ENCODE measurements at places on chromosomes 4 and X.

DNA sequence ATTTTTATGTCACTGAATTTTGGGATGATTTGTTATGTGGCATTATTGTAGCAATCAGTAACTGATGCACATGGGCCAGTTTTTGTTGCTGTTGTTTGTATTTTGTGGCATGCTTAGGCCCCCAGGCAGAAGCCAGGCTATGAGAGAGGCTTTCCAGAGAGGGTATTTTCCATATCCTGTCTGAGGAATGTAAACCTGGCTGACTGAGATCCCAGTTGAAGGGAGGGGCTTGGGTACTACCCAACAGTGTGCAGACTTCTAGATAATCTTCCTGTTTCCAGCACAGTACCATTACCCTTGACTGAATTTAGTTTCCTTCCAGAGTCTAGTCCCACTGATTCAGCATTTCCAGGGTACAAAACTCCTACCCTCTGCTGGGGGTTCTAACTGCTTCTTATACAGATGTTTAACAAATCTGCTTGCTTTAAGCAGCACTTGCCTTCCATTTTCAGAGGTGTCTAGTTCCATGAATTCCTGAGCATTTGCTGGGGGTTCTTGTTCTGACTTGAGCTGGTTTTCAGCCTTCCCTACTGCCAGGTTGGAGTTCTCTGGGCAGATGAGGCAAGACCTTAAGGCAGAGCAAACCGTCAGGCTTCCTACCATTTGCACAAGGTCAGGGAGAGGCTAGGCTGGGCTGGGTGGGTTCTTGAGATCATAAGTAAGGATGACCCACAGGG, 104.7 kb upstream of the EGFL6 start:
- no peak for DNase-seq

DNA sequence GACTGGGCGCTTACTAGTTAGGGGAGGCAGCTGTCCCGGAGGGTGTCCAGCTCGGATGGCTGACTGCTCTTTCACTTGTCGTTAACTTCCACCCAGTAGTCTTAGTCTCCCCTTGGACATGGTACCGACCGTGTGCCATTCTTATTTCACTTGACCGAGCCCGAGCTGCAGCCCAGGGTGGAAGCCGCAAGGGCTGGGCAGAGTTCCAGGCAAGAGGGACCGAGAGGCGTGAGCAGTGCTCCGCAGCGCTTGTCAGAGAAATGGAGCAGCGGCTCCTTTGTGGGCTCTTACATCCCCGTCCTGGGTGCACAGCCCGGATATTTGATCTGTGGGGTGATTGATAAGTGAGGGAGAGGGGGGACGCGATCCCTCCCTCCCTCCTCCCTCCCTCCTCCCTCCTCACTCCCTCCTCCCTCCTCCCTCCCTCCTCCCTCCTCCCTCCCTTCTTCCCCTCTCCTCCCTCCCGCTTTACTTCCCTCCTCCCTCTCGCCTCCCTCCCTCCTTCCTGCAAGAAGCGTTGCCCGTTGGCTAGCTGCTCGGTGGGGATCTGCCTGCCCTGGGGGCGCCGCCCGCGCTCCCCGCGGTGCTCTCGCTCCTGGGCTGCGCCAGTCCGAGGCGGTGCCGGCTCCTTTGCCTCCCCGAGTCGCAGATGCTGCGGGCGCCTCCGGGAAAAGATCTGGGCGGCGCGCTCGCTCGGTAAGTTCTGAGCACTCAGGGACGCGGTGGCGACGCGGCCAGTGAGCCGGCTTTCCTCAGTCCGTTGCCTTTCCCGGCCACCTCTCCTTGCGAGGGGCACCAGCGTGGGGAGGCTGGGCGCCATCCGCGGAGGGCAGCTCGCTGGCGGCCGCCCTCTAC, at the start of gene SLITRK2:
TSS of gene SLITRK2 (plus strand) at position 499 of the 855 bp plus-strand sequence. CDS start 4,597 bp downstream, outside the sequence.
- no peak for DNase-seq

DNA sequence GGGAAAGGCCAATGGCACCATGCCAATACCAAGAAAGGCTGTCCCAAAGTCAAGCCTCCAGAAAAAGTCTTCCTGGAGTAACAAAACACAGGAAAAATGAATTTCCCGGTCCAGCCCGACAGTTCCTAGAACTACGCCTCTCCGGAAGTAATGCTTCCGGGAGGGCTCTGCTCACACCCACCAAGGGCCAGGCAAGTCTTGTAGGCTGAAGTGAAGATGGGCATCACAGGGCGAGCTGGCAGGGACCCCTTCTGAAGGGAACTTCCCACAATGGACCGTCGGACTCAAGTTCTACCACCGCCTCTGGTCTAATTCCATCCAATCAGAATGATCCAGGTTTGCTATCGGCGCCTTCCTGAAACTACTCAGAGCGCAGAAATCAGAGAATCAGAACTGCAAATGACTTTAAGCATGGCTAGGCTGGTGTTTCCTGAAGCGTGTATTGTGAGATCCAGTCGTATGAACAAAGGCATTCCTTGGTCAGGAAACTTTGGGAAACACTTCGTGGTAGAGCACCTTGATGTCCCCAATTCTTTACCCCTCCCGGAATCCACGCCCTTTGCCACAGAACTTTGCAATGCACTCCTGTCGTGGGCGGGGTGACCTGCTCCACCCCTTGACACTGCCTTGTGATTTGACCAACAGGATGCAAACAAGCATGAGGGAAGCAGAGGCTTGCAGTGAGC, 127.8 kb downstream of the BCOR start:
- no peak for DNase-seq

GRCh38 chrX:129361576-129361975, 161.7 kb downstream of the SMARCA1 start:
- DNase-seq: no peak

GRCh38 chr4:152590179-152591031, 54.5 kb upstream of the FBXW7 start:
- DNase-seq: no peak

DNA sequence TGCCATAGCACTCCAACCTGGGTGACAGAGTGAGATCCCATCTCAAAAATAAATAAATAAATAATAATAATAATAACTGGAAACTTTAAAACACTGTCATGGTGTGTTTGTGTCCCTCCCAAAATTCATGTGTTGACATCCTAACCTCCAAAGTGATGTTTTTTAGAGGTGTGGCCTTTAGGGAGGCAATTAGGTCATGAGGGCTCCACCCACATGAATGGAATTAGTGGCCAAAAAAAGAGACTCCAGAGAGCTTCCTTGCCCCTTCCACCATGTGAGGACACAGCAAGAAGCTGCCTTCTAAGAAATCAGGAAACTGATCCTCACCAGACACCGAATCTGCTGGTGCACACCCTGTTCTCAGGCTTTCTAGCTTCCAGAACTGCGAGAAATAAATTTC, 23.8 kb upstream of the RAPGEF2 start:
- no peak for DNase-seq

- DNase-seq: no peak
Measured at GRCh38 chr4:176387571-176387970, 67.8 kb downstream of the SPCS3 start.

DNA sequence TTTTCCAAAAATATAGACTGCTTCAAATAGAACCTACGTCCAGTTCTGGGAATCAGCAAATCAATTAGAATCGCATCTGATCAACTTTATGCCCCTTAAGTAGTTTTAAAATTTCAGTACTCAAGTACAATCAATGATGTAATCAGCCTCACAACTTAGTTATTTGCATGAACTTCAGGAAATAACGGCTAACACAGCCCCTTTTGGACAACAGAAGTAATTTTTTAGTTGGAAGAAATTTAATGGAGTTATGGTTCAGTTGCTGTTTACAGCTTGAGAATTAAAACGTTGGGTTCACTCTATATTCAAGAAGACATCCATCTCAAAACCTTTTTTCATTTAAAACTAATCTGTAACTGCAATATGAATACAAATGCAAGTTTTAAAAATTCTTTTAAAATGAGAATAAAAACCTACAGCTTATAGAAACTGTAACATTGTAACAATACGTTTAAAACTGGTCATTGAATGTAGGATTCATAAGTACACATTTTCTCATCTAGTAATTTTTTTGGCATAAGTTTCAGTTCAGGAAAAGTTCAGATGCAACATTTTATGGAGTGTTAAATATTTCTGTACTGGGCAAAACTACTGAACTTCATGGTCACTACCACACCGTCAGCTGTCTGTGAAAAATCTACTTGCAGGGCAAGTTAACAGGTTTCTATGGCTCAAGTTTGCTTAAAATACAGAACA, 956 bp downstream of the TAPT1 start:
- DNase-seq: no peak

DNA sequence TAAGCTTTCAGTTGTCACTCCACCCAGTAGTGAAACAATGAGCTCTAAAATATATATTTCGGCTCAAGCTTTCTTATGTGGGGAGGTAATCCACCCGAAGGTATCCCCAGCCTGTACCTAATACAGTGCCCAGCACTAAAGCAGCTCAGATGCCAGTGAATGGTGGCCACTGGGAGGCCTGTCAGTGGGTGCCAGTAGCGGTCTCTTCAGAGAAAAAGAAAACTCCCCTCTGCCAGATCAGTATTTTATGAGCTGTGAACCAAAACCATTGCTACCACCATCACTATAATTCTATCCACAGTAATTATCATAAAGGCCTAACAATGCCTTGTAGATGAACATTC, 835 bp upstream of the NFKB1 start:
- DNase-seq: peak; percentile 34

DNA sequence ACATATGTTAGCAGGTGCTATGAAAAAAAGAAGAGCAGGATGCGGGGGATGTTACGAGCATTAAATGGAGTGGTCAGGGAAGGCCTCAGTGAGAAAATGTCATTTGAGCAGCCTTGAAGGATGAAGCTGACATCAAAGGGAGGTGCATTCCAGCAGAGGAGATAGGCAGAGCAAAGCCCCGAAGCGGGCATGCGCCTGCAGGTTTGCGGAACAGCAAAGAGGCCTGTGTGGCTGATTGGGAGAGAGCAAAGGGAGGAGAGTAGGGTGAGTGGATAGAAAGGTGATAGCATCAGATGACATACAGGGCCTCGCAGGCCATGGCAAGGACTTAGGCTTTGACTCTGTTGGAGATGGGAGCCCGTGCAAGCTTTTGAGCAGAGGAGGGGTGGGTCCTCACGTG, 95.4 kb upstream of the GPR50 start:
- DNase-seq: no peak

- no peak for DNase-seq
Measured at GRCh38 chr4:186669735-186670134, 53.9 kb downstream of the FAT1 start.

DNA sequence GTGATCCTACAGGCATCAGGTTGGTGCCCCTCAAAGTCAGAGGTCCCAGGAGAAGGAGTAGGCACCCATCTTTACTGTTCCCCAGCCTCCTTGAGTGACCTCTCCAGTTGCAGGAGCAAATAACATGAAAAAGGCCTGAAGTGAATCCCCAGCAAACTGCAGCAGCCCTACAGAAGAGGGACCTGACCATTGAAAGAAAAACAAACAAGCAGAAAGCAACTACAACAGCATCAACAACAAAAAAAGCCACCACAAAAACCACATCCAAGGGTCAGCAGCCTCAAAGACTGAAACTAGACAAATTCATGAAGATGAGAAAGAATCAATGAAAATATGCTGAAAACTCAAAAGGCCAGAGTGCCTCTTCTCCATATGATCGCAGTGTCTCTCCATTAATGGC, 128.7 kb downstream of the ANKRD50 start:
- no peak for DNase-seq

DNA sequence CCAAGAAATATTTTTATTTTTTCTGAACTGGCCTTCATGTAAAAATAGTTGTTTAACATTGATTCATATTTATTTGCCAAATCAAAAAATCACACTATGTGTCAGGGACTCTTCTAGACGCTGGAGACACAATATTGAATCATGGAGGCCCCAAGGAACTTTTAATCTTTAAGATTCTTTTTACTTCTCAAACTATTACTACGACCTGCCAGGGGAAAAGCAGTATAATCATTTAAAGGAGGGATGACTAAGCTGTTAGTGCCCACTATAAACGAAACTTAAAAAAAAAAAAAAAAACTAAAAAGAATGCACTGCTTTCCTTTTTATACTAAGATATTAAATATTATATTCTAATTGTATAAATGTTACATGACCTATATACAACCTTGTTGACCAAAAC, 84.7 kb downstream of the PPA2 start:
- DNase-seq: no peak

- DNase-seq: peak; percentile 40
Measured at GRCh38 chr4:186192066-186192612, 772 bp downstream of the CYP4V2 start.

DNA sequence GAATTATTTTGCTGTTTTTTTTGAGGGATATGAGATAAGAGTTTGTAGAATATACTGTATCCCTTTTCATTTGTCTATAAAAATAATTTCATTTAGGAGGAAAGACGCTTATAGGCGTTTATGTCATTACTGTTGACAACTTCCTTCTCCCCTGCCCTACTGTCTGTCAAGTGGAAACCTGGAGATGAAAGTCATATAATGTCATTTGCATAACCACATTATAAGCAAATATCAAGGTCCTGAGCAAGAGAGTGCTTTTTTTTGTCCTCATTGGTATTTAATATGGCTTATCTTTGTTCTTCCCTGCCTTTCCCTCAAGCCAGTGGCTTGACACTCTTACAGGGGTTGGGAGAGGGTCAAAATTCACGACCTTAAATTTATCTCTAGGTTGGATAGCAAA, 55.8 kb downstream of the LRP2BP start:
- DNase-seq: no peak

DNA sequence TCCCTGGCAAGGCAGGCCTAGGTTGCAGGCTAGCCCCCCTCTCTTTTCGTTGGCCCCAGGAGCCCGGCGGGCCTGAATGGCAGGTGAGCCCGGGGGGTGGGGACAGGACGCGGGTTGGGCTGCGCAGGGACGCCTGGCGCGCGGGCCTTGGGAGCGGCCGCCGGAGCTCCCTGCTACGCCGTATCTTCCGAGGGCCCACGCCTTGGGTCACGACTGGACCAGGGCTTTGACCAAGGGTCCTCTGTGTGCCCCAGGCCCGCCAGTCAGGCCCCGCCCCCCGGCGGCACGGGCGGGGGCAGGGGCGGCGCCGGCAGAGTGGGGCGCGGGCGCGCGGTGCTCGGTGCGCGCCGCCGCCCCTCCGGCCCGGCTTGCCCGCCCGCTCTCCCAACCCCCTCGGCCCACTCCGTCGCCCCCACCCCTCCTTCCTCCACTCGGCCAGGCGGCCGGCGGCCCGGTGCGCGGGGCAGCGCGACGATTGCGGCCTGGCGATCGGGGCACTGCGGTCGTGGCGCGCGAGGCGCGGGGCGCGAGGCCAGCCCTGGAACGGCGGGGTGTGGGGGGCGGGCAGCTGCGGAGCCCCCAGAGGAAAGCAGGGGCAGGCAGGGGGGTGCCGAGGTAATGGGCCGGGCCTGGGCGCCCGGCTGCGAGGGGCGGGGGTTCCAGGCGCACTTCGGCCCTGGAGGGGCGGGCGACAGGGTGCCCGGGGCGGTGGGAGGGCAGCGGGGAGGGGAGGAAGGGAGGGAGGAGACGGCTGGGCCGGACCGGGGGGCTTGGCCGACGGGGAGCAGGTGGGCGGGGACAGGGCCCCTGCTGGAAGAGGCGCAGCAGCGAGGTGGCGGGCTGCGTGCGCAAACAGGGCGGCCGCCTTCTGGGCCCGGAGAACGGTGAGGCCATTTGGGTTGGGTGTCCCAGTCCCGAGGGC, at the start of gene PRRG3:
TSS of gene PRRG3 (plus strand) at position 798 of the 922 bp plus-strand sequence. CDS start 3,357 bp downstream, outside the sequence.
- DNase-seq: no peak

GRCh38 chrX:150036181-150036580, 97.9 kb upstream of the EOLA2 start:
- no peak for DNase-seq
